ENCODE measurements at places on chromosomes 11 and 22. TPM values are rescaled to one million over a fixed set of nuclear protein-coding genes. Genes with fewer than 3 reads are reported as not detected.
A peak's percentile ranks its signal among the peaks of the same experiment; 100 is the strongest.

DNA sequence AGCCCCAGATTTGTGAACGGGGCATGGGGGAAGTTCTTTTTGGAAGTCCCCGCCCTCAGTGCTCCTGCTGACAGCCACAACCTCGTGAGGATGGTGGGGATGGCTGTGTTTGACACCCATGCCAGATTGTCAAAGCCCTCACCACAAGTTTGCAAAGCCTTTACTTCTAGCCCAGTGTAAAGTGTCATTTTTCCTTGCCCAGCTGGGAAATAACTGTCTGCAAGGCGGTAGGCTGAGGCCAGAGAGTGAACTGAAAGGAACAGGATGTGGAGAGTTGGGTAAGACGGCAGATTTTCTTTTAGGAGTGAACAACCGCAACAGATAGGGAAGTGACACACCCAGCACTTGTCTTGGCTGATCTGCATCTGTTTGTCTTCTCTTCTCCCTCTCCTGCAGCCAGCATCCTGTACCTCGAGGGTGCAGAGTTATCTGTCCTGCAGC, 13.6 kb downstream of the IL17RA start:
- H3K36me3 ChIP-seq = peaks cover 54% of the 10 kb centered on the region
- peak; percentile 53 for DNase-seq
- H3K4me1 ChIP-seq = peaks cover 83% of the 10 kb centered on the region

Gene CEND1
- 2.1 TPM for total RNA-seq

DNA sequence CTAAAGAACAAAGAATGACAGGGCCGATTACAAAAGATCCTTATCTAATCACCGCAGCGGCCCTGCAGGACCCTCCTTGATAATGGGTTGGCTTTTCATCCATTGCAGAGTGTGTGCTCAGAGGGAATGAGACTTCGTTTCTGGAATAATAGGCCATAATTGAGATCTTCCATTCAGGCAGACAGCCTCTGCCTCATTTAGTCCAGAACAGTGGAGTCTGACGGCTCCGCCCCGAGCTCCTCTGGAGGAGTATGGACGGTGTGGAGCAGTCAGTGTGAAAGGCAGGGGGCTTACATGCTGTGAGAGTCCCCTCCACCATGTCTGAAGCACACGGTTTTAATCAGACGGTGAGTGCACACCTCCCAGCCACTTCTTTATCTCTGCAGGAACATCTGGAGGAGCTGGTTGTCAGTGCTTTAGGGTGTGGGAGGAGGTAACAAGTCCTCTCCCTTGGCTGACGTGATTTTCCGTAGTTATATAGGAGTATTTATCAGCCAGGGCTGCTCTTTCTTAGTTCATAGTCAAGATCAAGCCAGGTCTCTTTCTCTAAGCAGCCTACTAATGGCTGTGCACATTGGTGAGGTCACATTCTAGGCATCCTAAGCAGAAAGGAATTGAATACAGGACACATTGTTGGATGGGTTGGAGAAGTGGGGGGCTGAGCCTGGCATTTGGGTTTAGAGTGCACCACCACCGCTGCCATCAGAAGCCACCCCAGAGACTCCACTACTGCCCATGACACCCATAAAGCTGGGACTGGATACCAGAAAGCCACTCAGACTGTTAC, 1477.9 kb downstream of the TBC1D22A start:
- no peak overlapping the region for H3K27ac ChIP-seq
- no peaks in the 10 kb centered on the region for H3K27me3 ChIP-seq
- DNase-seq = no peak
- no peaks in the 10 kb centered on the region for H3K36me3 ChIP-seq
- no peak overlapping the region for H3K4me3 ChIP-seq

- no peak overlapping the region for H3K27ac ChIP-seq
- no peak for DNase-seq
- H3K4me1 ChIP-seq = no peaks in the 10 kb centered on the region
- H3K4me3 ChIP-seq = no peak overlapping the region
Observed at GRCh38 chr11:73113426-73113825, 28.7 kb downstream of the FCHSD2 start.

DNA sequence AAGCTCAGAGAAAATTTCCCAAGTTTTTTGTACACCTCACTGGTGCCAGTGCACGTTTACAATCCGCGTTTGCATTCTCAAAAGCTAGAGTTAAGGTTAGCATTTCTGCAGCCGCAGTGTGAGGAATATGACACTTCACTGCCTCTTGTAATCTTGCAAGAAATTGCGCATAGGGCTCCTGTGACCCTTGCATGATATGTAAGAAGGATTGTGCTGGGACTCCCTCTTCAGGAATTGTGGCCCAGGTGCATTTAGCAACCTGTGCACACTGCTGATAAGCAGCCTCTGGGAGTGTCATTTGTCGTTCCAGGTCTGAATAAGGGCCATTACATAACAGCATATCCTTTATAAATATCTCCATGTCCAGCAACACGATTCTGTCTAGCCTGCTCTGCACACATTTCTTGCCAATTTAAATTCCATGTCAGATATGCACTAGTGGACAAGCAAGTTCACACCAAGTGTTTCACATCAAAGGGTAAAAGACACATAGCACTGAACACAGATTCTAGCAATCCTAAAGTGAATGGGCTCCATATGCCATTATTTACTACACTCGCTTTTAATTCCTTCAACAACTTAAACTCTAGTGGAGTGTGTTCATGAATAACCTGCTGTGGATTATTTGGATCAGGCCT, 69.2 kb upstream of the INCENP start:
- H3K4me1 ChIP-seq = no peaks in the 10 kb centered on the region
- no peaks in the 10 kb centered on the region for H3K36me3 ChIP-seq
- no peak overlapping the region for H3K4me3 ChIP-seq
- no peaks in the 10 kb centered on the region for H3K27me3 ChIP-seq
- no peak overlapping the region for H3K27ac ChIP-seq

Gene DDX25
- total RNA-seq = not detected

DNA sequence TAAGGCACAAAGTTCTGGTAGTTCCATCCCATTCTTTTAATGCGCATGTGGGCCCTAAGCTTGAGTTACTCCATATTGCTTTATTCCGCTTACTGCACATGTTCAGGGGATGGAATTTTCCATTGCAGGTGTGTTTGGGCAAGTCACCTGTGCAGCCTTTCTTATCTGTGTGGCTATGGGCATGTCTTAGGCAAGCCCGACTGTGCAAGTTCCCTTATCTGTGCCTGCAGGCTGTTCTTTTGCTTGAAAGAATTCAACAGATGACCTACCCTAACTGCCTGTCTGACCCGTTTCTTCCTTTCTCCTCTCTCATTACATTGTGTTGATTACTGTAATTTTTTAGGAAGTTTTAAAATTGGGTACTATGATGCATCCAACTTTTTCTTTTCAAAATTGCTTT, 363.6 kb downstream of the TTC28 start:
- DNase-seq = no peak
- H3K27ac ChIP-seq = no peak overlapping the region
- H3K27me3 ChIP-seq = no peaks in the 10 kb centered on the region
- no peaks in the 10 kb centered on the region for H3K4me1 ChIP-seq

Gene YAP1
- total RNA-seq = 0.20 TPM

DNA sequence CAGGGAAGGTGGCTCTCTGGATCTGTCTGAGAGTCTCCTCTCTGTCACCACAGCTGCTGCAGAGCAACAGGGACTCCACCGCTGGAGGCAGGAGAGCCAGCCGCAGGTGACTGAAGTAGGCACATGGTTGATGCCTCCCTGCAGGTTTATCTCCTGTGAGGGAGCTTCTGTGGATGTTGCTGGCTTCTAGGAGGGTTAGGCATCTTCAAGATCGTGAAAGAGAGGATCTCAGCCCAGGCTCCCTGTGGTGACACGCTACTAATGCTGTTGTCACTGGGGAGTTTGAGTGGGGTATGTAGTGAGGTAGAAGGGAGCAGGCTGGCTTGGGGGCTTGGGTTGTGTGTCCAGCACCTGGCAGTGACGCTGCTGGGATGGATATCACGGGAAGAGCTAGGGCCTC, 34.1 kb downstream of the DAGLA start:
- H3K27ac ChIP-seq = no peak overlapping the region
- no peaks in the 10 kb centered on the region for H3K4me1 ChIP-seq
- no peak overlapping the region for H3K4me3 ChIP-seq
- no peaks in the 10 kb centered on the region for H3K36me3 ChIP-seq
- no peak for DNase-seq

Gene C22orf31
- total RNA-seq = not detected

Gene MAPK8IP1
- 1.1 TPM for total RNA-seq

- DNase-seq = no peak
- H3K27me3 ChIP-seq = no peaks in the 10 kb centered on the region
- peaks cover 68% of the 10 kb centered on the region for H3K36me3 ChIP-seq
- no peak overlapping the region for H3K27ac ChIP-seq
- H3K4me3 ChIP-seq = no peak overlapping the region
Observed at GRCh38 chr11:108351468-108351867, 115.9 kb downstream of the C11orf65 start.

Gene APIP
- 36.4 TPM for total RNA-seq

Gene MYO18B
- total RNA-seq = 0.84 TPM

DNA sequence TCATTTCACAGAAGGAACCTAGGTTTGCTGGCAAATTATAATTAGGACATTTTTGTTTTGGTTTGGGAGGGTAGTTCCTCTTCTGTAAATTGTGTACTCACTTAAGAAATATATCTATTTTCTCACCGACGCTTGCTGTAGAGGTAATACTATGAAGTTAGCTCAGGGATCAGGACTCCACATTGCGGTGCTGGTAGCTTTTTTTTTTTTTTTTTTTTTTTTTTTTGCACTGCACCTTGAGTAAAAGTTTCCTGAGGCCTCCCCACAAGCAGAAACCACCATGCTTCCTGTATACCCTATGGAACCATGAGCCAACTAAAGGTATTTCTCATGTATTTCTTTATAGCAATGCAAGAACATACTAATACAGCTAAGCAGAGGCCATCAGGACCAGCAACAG, 14.7 kb downstream of the UBTFL1 start:
- no peak overlapping the region for H3K4me3 ChIP-seq
- DNase-seq = no peak
- no peaks in the 10 kb centered on the region for H3K4me1 ChIP-seq
- H3K36me3 ChIP-seq = no peaks in the 10 kb centered on the region
- no peaks in the 10 kb centered on the region for H3K27me3 ChIP-seq

DNA sequence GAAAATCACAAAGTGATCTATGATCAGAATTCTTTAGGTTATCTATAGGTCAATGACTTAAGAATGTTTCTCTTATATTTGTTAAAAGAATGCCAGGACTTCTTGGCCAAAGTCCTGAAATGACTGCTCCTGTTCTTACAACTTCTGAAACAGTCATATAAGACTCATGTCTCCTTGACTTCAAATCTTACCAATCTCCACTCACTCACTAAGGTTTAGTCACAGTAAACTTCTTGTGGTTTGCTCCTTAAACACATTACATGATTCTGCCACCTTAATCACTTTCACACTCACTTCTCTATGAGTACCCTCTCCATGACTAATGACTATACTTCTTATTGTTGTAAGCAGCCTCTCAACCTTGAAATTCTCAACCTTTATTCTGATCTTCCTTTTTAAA, 648.7 kb upstream of the CCDC179 start:
- no peak overlapping the region for H3K4me3 ChIP-seq
- no peak for DNase-seq
- H3K4me1 ChIP-seq = no peaks in the 10 kb centered on the region
- H3K36me3 ChIP-seq = no peaks in the 10 kb centered on the region
- no peaks in the 10 kb centered on the region for H3K27me3 ChIP-seq
- no peak overlapping the region for H3K27ac ChIP-seq

DNA sequence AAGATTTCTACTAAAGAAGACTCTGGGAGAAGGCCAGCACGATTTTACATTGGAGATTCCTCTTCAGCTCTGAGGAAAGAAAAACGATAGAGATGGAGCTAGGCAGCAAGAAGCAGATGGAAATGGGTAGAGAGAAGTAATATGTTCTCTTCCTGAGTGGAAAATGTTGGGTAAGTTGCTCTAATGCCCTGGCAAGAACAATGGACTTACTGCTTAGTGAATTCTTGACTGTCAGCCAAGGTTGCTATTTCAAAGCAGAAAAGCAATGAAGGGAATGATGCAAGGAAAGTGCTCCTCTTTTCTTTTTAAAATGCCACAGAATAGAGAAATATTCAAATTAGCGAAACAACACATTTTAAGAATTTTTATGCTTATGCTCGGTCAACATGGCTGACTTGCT, 38.4 kb upstream of the CWF19L2 start:
- no peak for DNase-seq
- H3K27ac ChIP-seq = no peak overlapping the region
- no peaks in the 10 kb centered on the region for H3K27me3 ChIP-seq
- H3K4me3 ChIP-seq = no peak overlapping the region
- no peaks in the 10 kb centered on the region for H3K4me1 ChIP-seq
- H3K36me3 ChIP-seq = no peaks in the 10 kb centered on the region

DNA sequence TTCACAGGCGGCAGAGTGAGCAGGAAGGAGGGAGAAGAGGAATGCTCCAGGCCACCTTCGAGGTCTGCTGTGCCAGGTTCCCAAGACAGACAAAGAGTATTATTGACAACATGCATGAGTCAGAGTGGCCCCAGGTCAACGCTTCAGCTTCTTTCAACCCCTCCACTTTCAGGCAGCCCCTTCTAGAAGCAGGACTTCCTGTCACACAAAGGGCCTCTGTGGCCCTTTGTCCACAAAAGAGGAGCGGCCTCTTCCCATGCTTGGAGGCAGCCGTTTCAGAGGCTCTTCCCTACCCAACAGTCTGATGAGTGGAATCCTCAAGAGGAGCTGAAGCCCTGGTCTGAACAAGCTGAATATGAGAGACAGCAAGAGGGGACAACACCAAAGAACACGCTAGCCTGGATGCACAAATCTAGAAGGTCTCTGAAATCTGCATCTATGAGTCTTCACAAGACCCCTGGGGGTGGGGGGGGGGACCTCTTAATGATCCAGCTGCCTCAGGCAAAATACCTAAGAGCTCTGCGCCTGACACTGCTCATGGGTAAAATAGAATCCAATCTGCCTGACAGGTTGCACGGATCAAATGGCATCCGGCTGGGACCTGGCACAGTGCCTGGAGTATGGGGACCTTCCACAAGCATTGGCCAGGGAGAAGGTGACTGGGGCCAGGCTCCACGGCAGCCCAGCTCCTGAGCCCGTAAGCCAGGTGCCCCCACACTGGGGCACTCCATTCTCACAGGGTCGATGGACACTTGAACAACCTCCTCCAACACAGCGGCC, 67.5 kb downstream of the PACSIN2 start:
- H3K36me3 ChIP-seq = no peaks in the 10 kb centered on the region
- peaks cover 40% of the 10 kb centered on the region for H3K4me1 ChIP-seq
- no peaks in the 10 kb centered on the region for H3K27me3 ChIP-seq
- no peak overlapping the region for H3K27ac ChIP-seq
- DNase-seq = no peak

Gene SCGB2A2
- total RNA-seq = not detected

Gene ZNF280B
- 3.0 TPM for total RNA-seq

Gene ARCN1
- total RNA-seq = 149 TPM

- no peaks in the 10 kb centered on the region for H3K4me1 ChIP-seq
- H3K36me3 ChIP-seq = no peaks in the 10 kb centered on the region
- H3K27ac ChIP-seq = no peak overlapping the region
- H3K4me3 ChIP-seq = no peak overlapping the region
- no peak for DNase-seq
- peaks cover 16% of the 10 kb centered on the region for H3K27me3 ChIP-seq
Observed at GRCh38 chr22:43889860-43890253, 2.0 kb downstream of the PNPLA5 start.

All from CD8-positive, alpha-beta memory T cell (primary cell).